ENCODE measurements at places on chromosomes 2 and 18. TPM values are rescaled to one million over a fixed set of nuclear protein-coding genes. Genes with fewer than 3 reads are reported as not detected.

MC2R gene
- not detected for total RNA-seq

EPB41L3 gene
- 6.8 TPM for total RNA-seq

BCL11A gene
- 31.2 TPM for total RNA-seq

CHRNG gene
- total RNA-seq = not detected

DNA sequence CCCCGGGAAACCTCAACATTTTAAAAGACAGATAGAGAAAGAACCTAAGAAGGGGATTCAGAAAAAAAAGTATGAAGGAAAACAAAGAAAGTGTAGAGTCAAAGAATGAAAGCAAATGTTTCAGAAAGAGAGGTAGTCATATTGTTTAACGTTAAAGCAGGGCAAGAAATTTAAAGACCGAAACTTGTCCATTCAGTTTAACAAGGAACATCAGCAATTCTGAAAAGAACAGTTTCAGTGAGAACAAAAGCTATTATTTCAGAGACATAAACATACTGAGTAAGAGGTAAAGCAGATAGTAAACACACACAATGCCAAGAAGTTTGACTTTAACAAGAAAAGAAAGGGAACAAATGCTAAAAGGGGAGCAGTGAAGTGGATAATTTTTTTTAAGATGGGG is 41.1 kb downstream of the MBD2 start:
- DNase-seq = no peak

GRCh38 chr2:28681158-28681571 is 70.5 kb upstream of the PPP1CB start:
- no peak for DNase-seq

RAPH1 gene
- total RNA-seq = 13.8 TPM

FTCDNL1 gene
- total RNA-seq = 2.0 TPM

TLX2 gene
- not detected for total RNA-seq

- DNase-seq = no peak
These were observed 62.5 kb downstream of the SLC4A3 start for GRCh38 chr2:219689676-219690628.

DNA sequence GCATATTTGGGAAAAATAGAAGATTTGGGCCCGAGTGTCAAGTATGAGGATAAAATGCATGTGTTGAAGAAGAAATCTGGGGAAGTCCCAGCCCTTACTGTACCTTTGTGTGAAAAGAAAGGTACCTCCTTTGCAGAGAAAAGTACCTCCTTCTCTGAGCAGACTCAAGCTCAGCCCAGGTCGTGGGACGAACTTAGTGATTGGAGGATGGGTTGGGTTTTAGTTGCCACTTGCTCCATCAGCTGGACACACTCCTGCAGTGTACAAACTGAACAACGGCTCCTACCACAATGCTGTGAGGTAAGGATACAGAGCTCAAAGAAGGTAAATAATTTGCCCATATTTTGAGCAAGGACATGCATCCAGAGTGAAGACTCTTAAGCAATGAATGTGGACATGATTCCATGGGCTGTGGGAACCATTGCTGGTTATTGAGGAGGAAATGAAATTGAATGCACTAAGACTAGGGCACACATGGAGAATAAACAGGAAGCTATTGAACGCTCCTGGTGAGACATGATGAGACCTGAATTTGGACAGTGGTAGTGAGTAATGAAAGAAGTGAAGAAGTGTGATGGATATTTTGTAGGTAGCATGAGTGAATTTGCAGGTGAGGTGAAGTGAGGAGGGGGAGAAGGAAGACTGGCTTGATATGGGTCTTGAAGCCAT is 49.8 kb upstream of the IL1RL1 start:
- DNase-seq = no peak

GRCh38 chr2:47310801-47311560 is 92.0 kb upstream of the MSH2 start:
- peak; percentile 74 for DNase-seq

CACNB4 gene
- 0.32 TPM for total RNA-seq

HAUS1 gene
- total RNA-seq = 7.0 TPM

TMEM18 gene
- 9.4 TPM for total RNA-seq

- DNase-seq = no peak
These were observed 505 bp downstream of the FOXI3 start for GRCh38 chr2:88451811-88452564.

- DNase-seq = no peak
These were observed 69.3 kb downstream of the ALPK2 start for GRCh38 chr18:58559427-58560186.

DNA sequence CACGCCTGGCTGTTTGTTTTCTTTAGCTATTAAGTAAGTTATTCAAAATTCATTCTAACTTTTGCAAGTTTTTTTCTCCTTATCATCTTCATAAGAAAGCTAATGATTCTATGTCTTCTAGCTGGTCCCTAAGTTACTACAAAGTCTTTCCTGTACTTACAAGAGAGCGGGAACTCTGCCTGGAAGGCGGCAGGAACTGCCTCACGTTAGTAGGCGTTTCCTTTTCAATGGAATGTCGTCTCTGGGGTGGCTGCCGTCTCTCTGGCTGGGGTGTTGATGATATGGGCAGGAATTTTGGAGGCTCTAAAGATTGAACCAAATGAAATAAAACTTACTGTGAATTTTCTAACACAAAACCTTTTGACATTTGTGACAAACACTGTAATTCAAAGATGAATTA is 55.5 kb downstream of the PRELID3A start:
- no peak for DNase-seq

- DNase-seq = no peak
These were observed 58.6 kb upstream of the BCL11A start for GRCh38 chr2:60612033-60612432.

C2orf72 gene
- total RNA-seq = 0.07 TPM

SLC23A3 gene
- total RNA-seq = 0.37 TPM
